ENCODE measurements at places on chromosomes 4 and X.
A peak's percentile ranks its signal among the peaks of the same experiment; 100 is the strongest.

- DNase-seq = no peak
Measured at GRCh38 chrX:11309220-11309619, 16.0 kb downstream of the AMELX start.

- DNase-seq = no peak
Measured at GRCh38 chr4:109497511-109497910, 62.5 kb upstream of the MCUB start.

DNA sequence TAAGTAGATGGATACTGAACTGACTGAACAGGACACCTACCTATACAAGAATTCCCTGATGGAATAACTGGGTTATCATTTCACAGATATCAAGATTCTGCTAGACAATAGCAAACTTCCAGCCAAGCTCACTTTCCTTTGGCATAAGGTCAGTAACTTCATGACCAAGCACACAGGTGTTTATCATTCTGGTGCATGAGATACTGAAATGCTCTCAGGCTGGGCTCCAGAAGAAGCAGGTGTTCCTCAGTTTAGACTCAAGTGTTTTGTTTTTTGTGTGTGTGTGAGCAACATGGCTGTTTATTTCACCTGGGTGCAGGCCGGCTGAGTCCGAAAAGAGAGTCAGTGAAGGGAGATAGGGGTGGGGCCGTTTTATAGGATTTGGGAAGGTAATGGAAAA lies 201.5 kb upstream of the SPOCK3 start:
- no peak for DNase-seq

GRCh38 chr4:71938776-71939175 lies 93.0 kb upstream of the NPFFR2 start:
- DNase-seq = no peak

GRCh38 chrX:150955590-150955989 lies 27.5 kb upstream of the HMGB3 start:
- DNase-seq = no peak

- no peak for DNase-seq
Measured at GRCh38 chr4:8698341-8699062, 105.9 kb downstream of the CPZ start.

- peak; percentile 69 for DNase-seq
Measured at GRCh38 chr4:1693131-1693896, 9.2 kb upstream of the FAM53A start.

DNA sequence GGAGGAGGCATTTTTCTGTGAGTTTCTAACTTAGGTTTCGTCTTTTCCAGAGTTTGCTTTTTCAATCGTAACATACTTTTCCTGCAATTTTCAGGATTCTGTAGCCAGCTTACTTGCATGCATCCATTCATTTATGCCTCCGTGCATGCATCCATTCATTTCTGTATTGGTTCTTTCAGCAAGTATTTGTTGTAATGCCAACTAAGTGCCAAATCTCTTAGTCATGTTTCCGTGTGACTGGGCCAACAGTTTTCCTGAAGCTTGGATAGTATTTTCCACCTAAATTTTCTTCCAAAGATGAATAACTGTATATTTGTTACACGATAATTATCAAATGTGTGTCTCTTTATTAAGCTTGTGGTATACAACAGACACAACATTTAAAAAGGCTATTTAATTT lies 41.5 kb downstream of the CBLL2 start:
- no peak for DNase-seq

DNA sequence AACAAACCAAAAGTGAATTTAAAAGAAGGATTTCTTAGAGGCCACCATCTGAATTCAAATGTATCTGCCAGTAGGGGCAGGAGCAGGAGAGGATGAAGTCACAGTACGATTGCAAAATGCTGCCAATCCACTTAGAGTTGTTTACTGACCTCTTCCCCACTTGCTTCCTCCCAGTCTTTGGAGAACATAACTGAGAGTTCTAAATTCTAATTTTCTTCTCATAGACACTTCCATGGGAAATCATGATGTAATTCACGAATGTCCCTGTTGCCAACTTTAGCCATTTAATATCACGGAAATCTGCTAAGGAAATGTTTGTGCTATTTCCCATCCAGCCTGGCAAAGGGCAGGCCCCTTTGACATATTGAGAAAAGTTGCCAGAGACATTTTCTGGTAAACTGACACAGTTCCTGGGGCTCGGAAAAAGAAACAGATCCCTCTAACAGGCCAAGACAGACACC lies 33.6 kb upstream of the NOCT start:
- DNase-seq = no peak

DNA sequence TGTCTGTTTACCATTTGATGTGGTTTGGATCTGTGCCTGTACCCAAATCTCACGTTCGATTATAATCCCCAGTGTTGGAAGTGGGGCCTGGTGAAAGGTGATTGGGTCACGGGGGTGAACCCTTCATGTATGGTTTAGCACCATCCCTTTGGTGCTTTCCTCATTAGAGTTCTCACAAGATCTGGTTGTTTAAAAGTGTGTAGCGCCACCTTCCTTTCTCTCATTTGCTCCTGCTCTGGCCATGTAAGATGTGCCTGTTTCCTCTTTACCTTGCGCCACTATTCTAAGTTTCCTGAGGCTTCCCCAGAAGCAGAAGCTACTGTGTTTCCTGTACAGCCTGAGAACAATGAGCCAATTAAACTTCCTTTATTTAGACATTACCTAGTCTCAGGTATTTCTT lies 610.7 kb upstream of the ADGRL3 start:
- no peak for DNase-seq

All from activated naive CD8-positive, alpha-beta T cell treated with anti-CD3 and anti-CD28 coated beads for 36 hours (primary cell).